ENCODE measurements at places on chromosomes 1 and 21.

DNA sequence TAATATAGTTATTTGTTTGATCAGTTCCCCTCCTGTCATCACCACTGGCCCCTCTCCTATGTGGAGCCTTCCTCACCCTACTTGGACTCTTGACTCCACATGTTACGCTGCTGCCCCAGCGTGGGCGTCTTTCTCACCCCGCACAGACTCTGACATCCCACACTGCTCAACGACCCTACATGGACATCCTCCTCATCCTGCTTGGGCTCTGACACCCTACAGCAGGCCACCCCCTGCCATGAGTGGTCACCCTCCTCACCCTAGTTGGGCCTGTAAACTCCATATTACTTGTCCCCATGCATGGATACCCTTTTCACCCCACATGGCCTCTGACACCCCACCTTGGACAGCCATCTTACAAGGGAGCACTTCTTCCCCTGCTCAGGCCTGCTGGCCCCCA, 21.0 kb downstream of the TTC4 start:
- no peak for DNase-seq

DNA sequence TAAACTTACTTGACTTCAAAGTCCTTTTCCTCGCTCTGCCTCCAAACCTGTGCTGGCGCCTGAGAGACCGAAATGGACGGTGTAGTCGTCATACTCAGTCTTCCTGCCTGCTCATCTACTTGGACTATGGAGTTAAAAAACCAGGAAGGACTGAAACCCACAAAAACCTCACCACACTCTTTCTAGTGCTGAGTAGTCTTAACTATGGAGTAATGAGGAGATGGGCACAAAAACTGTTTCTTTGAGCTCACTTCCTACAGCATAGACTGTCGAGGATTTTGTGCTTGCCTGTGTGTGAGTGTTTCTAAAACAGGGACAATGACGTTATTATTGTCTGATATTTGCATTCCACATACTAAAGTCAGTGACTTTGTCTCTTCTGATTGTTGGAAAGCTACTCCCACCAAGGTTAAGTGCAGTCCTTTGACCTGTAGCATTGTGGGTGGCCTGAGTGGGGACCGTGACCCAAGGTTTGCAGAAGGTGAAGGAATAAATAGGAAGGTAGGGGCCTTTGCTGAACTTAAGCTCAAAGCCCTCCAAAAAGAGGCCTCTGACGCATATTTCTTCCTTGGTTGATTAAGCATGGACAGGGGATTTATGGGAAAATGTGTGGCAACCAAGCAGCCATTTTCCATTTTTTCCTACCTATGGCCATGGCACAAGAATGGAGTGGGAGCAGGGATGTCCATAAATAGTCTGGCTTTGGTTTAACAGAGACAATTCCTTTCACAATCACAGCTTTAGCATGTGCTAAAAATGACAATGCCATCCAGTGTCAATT, 109.6 kb downstream of the ZBTB18 start:
- no peak for DNase-seq

- no peak for DNase-seq
Observed at GRCh38 chr1:223417903-223418663, 24.9 kb downstream of the CCDC185 start.

GRCh38 chr1:100941580-100942216, 45.8 kb downstream of the SLC30A7 start:
- DNase-seq: no peak

DNA sequence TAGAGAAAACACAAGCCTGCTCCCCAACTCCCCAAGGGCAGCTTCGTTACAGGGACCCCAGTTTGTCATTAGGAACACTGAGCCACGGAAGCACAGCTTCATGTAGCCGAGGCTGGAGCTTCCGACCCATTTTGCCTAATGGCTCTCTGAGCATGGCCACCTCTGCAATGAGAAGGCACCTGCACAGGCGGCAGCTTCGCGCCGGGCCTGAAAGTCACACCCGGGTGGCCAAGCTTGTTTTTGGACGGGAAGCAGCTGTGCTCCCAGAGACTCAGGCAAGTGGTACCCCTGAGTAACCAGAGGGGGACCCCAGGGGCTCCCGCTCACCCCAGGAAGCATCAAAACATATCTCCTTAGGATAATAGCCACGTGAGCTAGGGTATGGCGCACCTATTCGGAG, 80.9 kb downstream of the SLC66A1 start:
- no peak for DNase-seq

DNA sequence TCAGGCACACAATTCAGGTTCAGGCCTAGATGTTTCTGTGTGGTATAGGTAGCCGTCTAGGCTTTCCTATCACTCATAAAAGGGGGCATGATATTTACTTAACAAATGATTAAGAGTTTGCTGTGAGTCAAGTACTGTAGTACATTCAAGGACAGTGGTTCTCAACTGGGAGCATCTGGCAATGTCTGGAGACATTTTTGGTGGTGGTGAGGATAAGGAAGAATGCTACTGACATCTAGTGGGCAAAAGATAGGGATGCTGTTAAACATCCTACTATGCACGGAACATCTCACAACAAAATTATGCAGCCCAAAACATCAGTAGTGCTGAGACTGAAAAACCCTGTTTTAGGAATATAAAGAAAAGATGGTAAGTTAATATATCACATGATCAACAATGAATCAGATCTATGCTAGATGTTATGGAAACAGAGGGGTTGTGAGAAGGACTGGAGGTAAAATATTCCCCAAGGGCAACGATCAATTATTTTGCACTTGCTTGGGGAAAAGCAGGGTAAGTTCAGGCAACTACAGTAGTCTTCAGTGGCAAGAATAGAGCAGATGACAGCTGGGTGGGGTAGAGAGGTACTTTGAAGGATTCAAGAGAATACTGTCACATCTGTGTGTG, 4.9 kb downstream of the DNTTIP2 start:
- DNase-seq: peak; percentile 39

GRCh38 chr1:167599957-167600581, 30.0 kb upstream of the RCSD1 start:
- DNase-seq: peak; percentile 48

DNA sequence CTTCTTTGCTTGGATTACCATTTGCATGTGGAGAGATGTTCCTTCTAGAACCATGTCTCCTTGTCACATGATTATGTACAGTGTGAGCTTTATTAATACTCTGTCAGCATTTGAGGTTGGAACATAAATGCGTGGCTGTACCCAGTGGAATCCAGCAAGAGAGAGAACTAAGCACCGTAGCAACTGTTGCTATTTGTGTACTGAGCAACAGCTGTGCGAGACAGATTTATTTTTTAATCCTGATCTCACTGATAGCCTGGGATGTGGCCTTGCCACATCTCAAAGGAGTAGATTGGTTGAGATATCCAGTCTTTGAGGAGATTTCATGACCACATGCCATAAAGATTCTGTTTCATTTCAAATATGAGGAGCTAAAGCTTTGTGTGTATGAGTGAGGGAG, 43.4 kb downstream of the KIF1B start:
- DNase-seq: peak; percentile 62

DNA sequence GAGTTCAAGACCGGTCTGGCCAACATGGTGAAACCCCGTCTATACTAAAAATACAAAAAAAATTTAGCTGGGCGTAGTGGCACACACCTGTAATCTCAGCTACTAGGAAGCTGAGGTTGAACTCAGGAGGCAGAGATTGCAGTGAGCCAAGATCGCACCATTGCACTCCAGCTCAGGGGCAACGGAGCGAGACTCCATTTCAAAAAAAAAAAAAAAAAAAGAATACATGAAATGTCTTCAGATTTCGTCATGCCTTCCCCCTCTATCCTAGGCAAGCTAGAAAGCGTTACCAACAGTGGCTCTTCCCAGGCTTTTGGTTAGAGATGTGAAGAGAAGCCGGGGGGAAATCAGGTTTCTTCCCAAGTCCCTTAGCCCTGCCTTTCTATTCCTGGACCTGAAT, 3.6 kb downstream of the TFF1 start:
- DNase-seq: no peak

DNA sequence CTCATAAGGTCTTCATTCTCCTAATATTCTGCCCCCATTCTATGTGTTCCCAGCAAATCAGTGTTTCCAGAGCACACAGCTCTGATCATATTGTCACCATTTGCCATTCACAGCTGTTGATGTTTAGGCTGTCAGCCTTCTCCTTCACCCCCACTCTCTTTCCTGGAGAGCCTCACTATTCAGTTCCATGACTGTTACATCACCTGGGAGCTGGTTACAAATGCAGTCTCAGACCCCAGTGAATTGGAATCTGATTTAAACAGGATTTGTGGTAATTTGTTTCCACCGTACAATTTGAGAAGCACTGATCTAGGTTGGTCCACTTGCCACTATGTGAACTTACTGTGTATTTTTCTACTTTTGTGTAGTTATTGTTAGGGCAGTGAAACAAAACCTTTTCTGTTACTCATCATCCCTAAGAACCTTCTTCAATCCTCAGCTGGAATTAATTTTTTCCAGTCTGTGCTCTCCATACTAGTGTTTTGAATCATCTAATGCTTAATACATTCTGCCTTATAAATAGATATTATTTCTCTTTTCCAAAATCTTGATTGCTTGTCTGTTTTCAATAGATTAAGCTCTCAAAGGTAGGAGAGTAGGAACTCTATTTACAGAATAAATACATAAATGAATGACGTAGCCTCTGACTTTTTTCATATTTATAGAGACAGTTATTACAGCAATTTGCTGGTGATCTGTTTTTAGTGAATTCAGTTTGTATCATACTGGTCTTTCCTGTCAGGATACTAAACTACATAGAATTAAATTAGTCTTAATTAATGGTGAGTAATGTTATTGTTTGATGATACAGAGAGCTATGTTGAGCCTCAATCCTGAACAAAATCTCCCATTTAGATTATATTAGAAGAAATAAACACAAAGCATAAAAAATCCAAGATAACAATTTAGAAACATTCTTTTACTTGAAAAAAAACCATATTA, 8.1 kb downstream of the SNX7 start:
- DNase-seq: no peak

- DNase-seq: no peak
Observed at GRCh38 chr1:211699059-211699458, 23.6 kb upstream of the NEK2 start.

DNA sequence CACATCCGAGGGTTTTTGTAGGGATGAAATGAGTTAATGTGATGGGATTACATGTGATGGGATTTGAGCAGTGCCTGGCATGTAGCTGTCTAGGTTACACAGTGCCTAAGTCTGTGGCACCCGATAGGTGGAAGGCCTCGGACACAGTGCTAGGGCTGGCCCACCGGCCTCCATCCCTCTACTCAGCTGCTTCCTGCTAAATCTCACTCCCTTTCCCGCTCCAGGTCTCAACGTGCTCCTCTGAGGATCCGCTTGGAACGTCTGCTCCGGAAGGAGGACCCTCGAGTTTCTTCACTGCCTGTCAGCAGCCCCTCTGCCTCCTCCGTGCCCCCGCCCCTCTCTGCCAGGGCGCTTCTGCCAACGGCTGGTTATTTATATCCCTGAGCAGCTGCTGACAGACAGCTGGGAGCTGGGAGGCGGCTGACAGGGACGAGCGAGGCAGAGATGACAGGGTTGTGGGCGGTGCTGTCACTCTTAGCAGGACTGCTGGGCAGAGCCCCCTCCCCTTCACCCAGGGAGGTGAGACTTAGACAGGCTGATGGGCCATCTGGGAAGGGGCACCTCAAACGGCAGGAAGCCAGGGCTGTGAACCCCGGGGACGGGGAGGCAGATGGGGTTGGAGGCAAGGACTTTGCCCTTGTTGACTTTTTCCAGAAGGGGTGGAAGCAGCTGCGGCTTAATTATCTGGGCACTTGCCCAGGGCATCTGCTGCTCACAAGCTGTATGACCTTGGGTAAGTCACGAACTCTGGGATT, 26.6 kb upstream of the LRRN2 start:
- no peak for DNase-seq

- DNase-seq: no peak
Observed at GRCh38 chr1:156873659-156874058, 13.0 kb downstream of the NTRK1 start.

GRCh38 chr1:32981003-32981901, 16.6 kb upstream of the RNF19B start:
- peak; percentile 89 for DNase-seq

GRCh38 chr1:203662360-203662759, 35.7 kb downstream of the ATP2B4 start:
- no peak for DNase-seq

GRCh38 chr1:201542309-201543035, 3.5 kb downstream of the NAV1 start:
- DNase-seq: peak; percentile 83

DNA sequence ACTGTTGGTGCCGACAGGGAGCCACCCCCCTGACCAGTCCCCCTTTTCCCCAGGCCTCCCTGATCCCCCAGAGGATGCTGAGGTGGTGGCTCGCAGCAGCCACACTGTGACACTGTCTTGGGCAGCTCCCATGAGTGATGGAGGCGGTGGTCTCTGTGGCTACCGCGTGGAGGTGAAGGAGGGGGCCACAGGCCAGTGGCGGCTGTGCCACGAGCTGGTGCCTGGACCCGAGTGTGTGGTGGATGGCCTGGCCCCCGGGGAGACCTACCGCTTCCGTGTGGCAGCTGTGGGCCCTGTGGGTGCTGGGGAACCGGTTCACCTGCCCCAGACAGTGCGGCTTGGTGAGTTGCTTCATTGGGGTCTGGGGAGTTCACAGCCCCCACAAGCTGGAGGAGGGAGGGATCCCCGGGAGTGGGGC, 89.2 kb downstream of the TRIM11 start:
- DNase-seq: no peak

GRCh38 chr1:42552636-42553035, 89.5 kb downstream of the CCDC30 start:
- DNase-seq: no peak

GRCh38 chr21:43206231-43207042, 37.6 kb downstream of the CRYAA start:
- DNase-seq: no peak

DNA sequence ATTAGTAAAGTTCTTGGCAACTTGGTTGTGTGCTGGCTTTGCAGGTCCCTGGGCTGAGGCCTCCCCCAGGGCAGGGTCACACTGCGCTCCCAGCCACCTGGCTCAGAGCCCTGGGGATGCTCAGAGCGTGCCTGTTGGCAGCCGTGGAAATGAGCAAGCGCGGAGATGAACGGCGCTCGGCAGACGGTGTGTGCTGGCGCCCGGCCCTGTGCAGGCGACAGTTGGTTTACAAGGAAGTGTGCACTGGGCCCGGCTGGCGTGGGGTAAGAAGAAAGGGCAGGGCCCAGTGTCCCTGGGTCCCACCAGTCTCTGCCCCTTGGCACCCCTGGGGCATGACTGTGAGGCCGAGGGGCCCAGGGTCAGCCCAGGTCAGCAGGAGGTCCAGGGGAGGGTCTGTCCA, 25.7 kb upstream of the PEX10 start:
- DNase-seq: no peak

DNA sequence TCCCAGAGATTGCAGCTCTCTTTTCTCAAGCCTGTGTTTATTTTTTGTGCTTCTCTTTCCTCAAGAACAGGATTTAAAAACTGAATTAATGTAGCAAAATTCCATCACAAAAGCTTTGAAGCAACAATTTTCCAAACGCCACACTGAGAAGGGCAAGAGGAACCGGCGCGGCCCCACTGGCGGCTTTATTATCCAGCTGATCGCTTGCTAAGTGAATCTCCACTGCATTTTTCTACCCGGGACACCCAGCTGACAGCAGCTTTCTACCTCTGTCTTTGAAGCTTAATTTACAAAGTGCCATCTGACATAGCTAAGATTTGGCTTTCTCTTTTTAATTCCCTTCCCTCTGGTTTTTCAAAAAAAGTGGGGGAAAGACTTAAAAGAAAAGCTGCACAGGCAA, 369.3 kb upstream of the C1orf174 start:
- DNase-seq: no peak

All from EL (cell line).